ENCODE measurements at places on chromosomes 1 and 21.

DNA sequence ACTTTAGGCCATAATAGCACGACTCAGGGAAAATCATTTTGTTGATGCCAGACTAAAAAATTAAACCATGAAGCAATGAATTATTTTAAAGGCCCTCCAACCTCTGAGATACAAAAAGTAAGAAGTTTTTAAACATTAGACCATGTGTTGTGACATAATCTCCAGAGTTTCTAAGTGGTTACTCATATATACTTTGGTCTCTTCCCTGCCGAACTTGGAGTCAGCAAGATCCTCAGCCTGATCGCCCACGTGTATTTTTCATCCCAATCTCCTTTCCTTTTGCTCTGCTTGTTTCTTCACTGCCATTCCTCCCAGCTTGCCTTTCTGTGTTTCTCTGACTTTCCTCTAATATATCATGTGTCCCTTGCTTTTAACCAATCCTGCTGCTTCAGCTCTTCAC is 3.8 kb downstream of the ARV1 start:
- no peak for DNase-seq

- no peak for DNase-seq
These were observed 284.9 kb downstream of the PBX1 start for GRCh38 chr1:164843743-164844500.

DNA sequence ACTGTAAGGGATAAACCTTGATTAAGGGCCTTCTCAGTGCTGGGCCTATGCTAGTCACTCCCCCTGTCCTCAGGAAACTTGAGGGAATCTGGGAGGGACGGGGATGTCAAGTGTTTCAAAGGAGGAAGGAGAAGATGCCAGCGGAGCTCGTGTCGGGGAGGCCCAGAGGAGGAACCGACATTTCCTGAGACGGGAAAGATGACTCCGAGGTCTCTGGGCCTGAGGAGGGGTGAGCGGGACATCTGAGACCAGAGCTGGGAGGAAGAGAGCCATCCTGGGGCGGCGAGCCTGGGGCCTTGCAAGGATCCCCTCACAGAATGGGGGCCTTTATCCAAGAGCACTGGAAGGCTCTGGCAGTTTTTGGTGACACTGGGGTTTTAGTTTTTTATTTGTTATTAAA is 10.4 kb downstream of the SLC66A1 start:
- no peak for DNase-seq

DNA sequence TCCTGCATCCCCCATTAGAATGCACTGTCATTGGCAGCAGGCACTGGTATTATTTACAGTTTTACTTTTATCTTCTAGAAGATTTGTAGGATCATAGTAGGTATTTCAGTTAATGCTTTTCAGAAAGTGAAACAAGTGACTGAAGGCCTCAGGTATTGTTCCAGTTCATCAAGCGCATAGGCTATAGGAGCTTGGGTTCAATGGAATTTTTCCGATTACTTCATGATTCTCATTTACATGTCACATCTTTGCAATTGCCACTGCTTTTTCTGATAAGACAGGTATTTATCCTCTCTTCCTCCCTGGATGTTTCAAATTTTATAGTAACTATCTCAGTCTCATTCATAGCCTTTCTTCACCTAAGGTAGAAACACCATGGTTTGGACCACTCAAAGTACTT is 161.3 kb downstream of the NTPCR start:
- DNase-seq = no peak

DNA sequence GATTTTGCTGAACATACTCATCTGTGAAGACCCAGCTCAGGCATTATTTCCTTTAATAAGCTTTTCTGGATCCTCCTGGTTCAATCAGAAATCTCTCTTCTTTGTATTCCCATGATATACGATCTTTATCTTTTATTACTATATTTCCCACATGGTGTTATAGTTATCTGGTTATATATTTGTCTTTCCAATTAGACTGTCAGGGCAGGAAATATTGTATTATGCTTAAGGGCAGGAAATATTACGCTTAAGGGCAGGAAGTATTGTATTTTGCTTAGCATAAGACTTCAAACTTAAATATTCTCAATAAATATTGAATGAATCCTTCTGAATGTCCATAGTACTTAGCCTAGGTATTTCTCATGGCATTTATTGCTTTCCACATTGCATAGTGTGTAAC is 122.2 kb downstream of the COQ8A start:
- no peak for DNase-seq

GRCh38 chr1:223628233-223629125 is 37.0 kb downstream of the CAPN8 start:
- DNase-seq = no peak

- no peak for DNase-seq
These were observed 173.6 kb upstream of the RAB4A start for GRCh38 chr1:229097356-229097755.

GRCh38 chr1:164602480-164603093 is 43.6 kb downstream of the PBX1 start:
- no peak for DNase-seq

GRCh38 chr1:152252157-152252556 is 28.2 kb upstream of the HRNR start:
- DNase-seq = no peak

DNA sequence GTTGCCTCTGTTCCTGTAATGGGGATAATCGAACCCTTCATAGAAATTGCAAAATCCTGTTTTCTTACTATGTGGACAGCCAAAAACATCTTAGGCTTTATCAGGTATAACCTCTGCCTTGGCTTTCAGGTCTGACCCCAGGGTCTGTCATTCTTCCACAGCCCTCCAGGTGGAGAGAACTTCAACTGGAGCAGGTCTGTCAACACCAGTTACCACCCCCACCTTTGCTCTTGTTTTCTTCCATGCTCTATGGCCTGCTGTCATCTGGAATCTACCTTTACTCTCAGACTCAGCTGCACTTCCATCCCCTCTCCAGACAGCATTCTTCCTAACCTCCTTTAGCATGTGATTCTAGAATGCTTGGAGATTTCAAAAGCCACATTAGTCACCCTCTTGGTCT is 10.4 kb upstream of the GJA9 start:
- DNase-seq = no peak

- no peak for DNase-seq
These were observed 37.3 kb downstream of the COL24A1 start for GRCh38 chr1:86119214-86119764.
